HepG2 (cell line): ENCODE measurements at places on chromosomes 5 and 9. TPM values are rescaled to one million over a fixed set of nuclear protein-coding genes. Genes with fewer than 3 reads are reported as not detected.

Gene OR13F1
- not detected in 2 replicates for polyA plus RNA-seq

Gene PRDM9
- not detected in 2 replicates for polyA plus RNA-seq

Gene SLC25A48
- 0.17 and 1.0 TPM in 2 replicates for polyA plus RNA-seq

Gene SLF1
- polyA plus RNA-seq = 1.5 and 2.1 TPM in 2 replicates

GRCh38 chr9:38009990-38010389 is 59.0 kb downstream of the SHB start:
- DNase-seq = no peak
- H3K27me3 ChIP-seq = no peaks in the 10 kb centered on the region
- H3K4me1 ChIP-seq = peaks cover 51% of the 10 kb centered on the region
- H3K27ac ChIP-seq = no peak overlapping the region
- H3K36me3 ChIP-seq = peaks cover 69% of the 10 kb centered on the region

DNA sequence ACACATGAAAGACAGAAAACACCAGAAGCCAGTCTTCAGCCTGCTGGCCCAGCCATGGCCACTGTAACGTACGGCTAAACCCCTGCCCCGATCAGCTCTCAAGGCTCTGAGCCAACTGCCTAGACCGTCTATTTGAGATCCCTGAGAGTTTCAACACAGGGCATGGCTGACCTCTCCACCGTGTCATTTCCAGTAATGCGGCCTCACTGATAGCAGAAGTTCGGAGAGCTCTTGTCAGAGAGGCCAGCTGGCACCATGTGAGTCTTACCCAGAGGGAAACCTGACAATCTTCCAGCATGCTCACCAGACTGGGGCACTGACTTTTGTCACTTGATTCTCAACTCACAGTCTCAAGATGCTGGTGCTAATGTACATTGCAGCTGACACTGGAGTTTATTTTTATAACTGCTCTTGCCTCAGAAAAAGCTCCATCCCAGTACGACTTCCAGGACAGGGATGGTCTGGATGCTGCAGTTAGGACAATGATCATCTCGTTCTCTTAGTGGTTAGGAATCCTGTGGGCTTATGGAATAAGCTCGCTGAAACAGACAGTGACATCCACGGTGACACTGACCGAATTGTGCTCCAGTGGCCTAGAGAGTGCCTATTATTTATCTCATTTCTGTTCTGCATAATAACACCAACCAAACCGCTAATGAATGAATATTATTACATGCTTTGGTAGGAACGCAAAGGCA is 372.7 kb downstream of the ICE1 start:
- DNase-seq = no peak
- no peaks in the 10 kb centered on the region; the same call in 2 of the 3 replicates for H3K27me3 ChIP-seq
- no peaks in the 10 kb centered on the region for H3K36me3 ChIP-seq
- H3K27ac ChIP-seq = no peak overlapping the region
- H3K4me1 ChIP-seq = no peaks in the 10 kb centered on the region

- no peaks in the 10 kb centered on the region for H3K36me3 ChIP-seq
- no peaks in the 10 kb centered on the region for H3K4me1 ChIP-seq
- H3K27me3 ChIP-seq = peaks cover 1% of the 10 kb centered on the region; the same call in 1 of the 2 replicates
- H3K27ac ChIP-seq = no peak overlapping the region
- DNase-seq = no peak
- no peak overlapping the region for H3K4me3 ChIP-seq
Measured at GRCh38 chr9:78218890-78219289, 17.0 kb upstream of the CEP78 start.

- DNase-seq = peak; percentile 26
- no peak overlapping the region for H3K27ac ChIP-seq
- peaks cover 40% of the 10 kb centered on the region for H3K4me1 ChIP-seq
Measured at GRCh38 chr9:105299190-105299854, 54.9 kb downstream of the SLC44A1 start.

DNA sequence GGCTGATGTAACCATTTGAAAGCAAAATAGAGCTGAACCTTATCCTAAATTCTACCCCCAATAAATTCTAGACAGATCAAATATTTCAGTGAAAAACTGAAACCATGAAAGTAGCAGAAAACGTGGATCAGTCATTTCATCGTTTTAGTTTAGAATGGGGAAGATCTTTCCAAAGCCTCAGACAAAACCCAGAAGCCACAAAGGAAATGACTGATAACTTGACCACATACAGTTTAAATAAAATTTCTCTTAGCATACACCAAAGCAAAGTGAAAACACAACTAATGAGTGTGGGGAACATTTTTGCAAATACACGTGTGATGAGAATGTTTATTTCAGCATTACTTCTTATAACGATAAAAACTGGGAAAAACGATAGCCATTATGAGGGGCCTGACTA is 284.8 kb downstream of the ADGRV1 start:
- no peak overlapping the region for H3K27ac ChIP-seq
- no peaks in the 10 kb centered on the region for H3K27me3 ChIP-seq

DNA sequence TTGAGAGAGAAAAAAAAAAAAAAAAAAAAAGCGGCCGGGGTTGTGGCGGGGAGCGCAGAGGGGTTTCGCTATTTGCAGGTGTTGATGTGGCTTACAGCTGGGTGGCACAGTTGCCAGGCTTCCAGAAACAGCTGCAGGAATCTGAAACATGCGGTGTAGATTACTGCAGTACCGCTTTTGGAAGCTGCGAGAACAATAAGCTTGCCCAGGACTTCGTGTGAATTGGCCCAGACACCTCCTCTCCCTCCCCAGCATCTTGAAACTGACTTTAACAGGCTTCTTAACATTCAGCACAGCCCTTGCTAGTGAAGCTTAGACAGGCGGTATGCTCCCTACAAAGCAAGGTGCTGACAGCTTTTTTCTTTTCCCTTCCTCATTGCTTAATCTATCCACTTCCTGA is 104.0 kb downstream of the ATP10B start:
- H3K4me3 ChIP-seq = no peak overlapping the region
- H3K36me3 ChIP-seq = no peaks in the 10 kb centered on the region
- H3K4me1 ChIP-seq = no peaks in the 10 kb centered on the region
- no peak overlapping the region for H3K27ac ChIP-seq
- no peaks in the 10 kb centered on the region for H3K27me3 ChIP-seq
- DNase-seq = no peak

GRCh38 chr9:96874947-96875460 is 20.7 kb upstream of the ZNF782 start:
- peaks cover 18% of the 10 kb centered on the region for H3K4me1 ChIP-seq
- no peaks in the 10 kb centered on the region for H3K36me3 ChIP-seq
- H3K27me3 ChIP-seq = no peaks in the 10 kb centered on the region
- H3K27ac ChIP-seq = peak overlapping the region; percentile 71
- peak overlapping the region; percentile 53 for H3K4me3 ChIP-seq
- DNase-seq = peak; percentile 76

DNA sequence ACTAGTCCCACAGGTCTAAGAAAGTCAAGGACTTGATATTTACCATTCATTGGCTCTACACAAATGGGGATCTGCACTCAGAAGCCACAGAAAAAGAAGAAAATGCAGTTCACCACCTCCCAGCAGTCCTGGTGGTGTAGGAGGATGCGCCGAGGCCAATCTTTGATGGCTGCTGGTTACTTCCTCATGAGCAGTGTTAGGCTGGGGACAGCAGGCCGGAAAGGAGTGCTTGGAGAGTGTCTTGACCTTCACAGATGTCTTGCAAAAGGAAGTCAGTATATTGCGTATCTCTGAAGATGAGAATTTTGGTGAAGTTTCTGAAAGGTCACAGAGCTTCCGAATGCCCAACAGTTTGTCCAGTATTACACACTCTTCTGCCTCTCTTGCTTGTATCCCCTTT is 597.0 kb downstream of the EBF1 start:
- H3K36me3 ChIP-seq = no peaks in the 10 kb centered on the region
- H3K4me1 ChIP-seq = no peaks in the 10 kb centered on the region
- no peak overlapping the region for H3K4me3 ChIP-seq
- H3K27me3 ChIP-seq = no peaks in the 10 kb centered on the region
- no peak for DNase-seq
- no peak overlapping the region for H3K27ac ChIP-seq

GRCh38 chr9:118962426-118962825 is 406.8 kb downstream of the BRINP1 start:
- DNase-seq = no peak
- H3K27me3 ChIP-seq = no peaks in the 10 kb centered on the region
- H3K36me3 ChIP-seq = no peaks in the 10 kb centered on the region
- no peak overlapping the region for H3K27ac ChIP-seq
- no peak overlapping the region for H3K4me3 ChIP-seq
- no peaks in the 10 kb centered on the region for H3K4me1 ChIP-seq
